ENCODE measurements at places on chromosomes 5 and 9.
A peak's percentile ranks its signal among the peaks of the same experiment; 100 is the strongest.

- DNase-seq: no peak
Observed at GRCh38 chr9:134601764-134602163, 39.8 kb upstream of the COL5A1 start.

GRCh38 chr5:139668064-139668880 lies 20.1 kb downstream of the CXXC5 start:
- DNase-seq: no peak

DNA sequence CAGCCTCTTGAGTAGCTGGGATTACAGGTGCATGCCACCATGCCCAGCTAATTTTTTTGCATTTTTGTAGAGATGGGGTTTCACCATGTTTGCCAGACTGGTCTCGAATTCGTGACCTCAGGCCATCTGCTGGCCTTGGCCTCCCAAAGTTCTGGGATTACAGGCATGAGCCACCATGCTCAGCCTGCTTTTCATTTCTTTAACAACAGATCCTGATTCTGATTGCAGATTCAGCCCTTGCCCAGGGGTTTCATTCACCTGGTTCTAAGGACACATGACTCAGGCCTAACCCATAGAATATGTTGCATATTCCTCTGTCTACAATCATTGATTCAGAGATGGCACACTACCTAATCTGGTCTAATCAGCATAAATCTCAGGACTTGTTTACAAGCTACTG lies 56.1 kb upstream of the CCDC112 start:
- DNase-seq: no peak

DNA sequence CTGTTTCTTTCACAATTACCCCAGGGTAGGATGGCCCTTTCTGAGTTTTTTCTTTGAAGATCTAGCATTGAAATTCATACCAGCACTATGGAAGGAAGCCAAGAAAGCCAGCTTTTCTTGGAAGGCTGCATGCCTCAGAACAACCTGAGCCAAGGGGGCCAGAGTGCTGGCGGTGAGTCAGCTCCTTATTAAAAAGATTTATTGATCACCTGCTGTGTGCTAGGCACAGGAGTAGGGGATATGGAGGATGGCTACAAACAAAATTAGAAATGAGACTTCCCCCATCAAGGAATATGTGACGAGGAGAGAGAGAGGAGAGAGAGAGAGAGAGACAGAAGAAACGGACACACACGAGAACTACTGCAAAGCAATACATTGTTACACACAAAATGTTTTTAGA lies 184.6 kb upstream of the PUM3 start:
- no peak for DNase-seq

GRCh38 chr9:4662108-4662988 lies at the start of gene PLPP6:
TSS of gene PLPP6 (plus strand) at chr9:4662294. CDS start at chr9:4662376, 82 bp downstream.
- peak; percentile 72 for DNase-seq

DNA sequence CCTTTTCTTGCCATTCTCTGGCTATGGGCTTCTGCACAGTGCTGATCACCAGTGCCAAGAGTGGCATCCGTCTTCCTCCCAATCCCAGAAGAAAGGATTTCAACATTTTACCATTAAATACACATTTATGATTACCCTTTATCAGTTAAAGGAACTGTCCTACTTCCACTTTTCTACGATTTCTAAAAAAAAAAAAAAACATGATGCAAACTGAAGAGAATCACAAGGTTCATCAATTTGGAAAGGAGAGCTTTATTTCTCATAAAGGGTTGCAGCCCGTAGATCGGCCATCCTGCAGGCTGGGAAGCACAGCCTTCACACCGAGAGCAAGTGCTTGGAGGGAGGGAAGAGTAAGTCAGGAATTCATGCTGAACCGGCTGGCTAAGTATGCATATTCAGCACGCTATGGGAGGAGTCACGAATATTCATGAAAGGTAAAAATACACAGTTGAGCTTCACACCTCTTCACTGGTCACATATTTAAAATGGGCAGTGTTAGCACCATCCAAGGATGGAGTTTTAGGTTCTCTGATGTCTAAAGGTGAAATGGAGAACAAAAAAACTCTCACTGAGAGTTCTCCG lies 52.5 kb upstream of the SEMA4D start:
- DNase-seq: no peak

DNA sequence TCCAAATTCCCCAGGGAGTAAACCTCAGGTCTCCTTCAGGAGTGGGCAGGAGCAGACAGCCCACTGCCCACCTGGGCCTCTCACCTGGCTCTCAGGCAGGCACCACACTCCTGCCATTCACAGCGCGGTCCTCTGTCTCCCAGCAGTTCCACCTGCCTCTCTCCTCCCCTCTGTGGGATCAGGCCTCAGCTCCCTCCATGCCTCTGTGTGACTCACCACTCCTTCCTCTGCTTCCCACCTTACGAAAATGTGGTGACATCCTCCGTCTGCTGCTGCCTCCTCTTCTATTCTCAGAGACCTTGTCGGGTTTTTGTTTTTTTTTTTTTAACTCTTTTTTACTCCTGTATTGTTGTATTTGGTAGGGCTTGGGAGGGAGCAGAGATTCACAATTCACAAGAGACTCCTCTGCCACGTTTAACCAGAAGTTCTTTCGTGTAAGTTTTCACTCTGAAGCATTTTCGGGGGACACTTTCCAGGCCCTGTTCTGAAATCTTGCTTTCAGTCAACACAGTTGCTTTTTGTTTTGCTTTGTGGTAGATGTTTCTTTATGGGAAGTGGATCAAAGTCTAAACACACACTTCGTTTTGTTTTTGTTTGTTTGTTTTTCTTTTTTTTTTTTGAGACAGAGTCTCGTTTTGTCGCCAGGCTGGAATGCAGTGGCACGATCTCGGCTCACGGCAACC lies 21.1 kb upstream of the CDKN2AIPNL start:
- no peak for DNase-seq

GRCh38 chr9:10059044-10059443 lies 553.8 kb downstream of the PTPRD start:
- no peak for DNase-seq
